HTR-8/SVneo (cell line): ENCODE measurements at places on chromosomes 13 and 19.

DNA sequence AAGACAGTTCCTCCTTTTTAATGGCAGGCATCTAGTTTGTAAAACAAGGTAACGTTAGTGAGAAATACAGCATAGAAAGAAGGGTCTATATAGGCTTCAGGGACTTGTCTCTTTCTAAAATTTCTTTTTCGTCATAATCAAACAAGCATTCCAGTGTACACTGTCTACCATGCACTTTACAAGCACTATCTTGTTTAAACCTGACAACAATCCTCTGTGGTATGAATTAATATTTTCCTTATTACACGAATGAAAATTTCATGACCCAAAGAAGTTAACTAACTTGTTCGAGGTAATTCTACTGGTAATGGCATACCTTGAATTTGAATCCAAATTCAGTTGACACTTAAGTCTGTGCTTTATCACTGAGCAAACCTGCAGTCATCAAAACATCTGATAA is 399.7 kb upstream of the NBEA start:
- no peak for DNase-seq

GRCh38 chr13:51794964-51795363 is 9.0 kb downstream of the DHRS12 start:
- DNase-seq, result no peak

- peak; percentile 91 for DNase-seq
These were observed 2.7 kb upstream of the CNN1 start for GRCh38 chr19:11535792-11536595.

DNA sequence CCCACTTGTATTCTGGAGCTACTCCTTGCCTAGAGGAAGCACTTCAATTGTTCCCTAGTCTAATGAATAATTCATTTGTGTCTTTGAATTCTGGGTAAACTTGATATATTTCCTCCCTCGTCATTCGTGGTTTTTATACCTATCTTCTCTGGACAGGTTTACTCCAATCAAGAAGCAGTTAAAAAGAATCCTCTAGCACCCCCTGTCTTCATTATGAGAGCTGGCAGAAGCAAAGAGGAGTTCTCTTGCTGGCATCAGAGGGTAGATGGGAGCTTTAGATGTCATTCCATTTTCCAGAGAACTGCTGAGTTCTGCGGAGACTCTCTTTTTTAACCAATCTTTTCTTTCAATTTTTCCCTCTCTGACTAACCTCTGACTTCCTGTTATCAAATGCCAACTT is 627.7 kb downstream of the FGF9 start:
- no peak for DNase-seq
